ENCODE measurements at places on chromosomes 12 and 14.

DNA sequence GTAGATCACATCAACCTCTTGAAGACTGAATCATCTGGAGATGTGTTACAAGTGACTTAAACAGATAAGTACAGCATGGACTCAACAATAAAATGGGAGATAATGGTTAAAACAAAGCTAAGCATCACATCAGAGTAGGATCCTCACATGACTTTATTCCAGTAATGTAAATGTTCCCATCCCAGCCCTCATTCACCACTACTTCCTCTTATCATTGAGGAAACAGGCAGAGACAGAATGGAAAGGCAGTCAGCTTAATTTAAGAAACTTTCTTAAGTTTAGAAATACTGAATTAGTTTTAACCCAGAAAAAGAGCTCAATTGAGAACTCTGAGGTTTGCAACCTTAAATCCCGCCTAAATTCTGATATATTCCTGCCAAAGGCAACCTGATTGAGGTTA is 1.2 kb upstream of the ALG10 start:
- DNase-seq = no peak

- DNase-seq = no peak
Observed at GRCh38 chr14:53605562-53605961, 351.1 kb downstream of the BMP4 start.

- DNase-seq = no peak
Observed at GRCh38 chr12:89882792-89883191, 174.2 kb upstream of the ATP2B1 start.

GRCh38 chr12:27474344-27474743 is 27.8 kb downstream of the SMCO2 start:
- DNase-seq = no peak

DNA sequence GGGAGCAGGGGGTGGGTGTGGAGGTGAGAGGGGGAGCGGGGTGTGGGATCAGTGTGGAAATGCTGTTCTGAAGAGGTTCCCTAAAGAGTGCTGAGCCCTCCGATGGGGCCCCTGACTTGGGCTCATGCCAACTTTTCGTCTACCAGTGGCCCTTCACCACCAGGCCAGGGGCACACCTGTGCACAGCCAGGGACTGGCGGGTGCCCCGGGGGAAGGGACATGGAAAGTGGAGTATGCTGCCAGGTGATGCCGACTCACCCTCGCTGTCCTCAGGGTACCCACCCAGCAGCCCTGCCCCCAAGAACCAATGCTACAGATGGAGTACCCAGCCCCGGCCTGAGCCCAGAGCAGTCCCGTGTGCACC is 26.2 kb downstream of the AMN start:
- DNase-seq = no peak

DNA sequence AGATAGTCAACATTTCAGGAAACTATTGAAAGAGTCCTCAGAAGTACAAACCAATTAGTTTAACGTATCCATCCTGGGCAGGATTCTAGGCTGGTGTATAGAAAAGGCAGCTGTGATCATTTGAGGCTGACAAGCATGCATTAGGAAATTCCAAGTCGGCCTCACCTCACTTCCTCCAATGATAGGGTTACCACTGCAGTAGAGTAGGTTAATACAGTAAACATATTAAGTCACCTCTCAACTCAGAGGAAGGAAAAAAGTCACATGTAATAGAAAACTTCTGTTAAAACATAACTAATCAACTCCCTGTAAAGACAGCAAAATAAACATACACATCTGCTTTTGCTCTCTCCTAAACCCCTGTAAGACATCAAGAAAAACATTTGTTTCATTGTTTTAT is 33.5 kb downstream of the MED13L start:
- no peak for DNase-seq

GRCh38 chr12:68349921-68350606 is 17.9 kb upstream of the MDM1 start:
- DNase-seq = no peak

- no peak for DNase-seq
Observed at GRCh38 chr12:12686472-12686871, 9.5 kb downstream of the GPR19 start.

- DNase-seq = peak; percentile 45
Observed at GRCh38 chr14:73634011-73634833, 10.6 kb upstream of the DNAL1 start.

DNA sequence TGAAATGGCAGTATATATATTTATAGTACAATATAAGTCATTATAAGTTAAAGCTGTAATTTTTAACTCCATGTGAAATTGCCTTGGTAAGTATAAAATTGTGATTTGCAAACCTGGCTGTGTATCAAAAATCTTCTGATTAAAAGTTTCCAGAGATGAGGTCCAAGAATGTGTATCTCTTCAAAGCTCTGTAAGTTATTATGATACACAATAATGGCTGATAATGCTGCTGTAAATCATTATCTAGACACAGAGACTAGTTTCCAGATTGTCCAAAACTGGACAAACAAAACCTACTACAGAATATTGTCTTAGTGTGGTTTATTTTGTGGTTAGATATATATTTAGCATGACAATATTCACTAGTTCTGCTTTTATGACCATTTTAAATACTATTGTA is 514.8 kb downstream of the SLC6A15 start:
- DNase-seq = no peak

- peak; percentile 73 for DNase-seq
Observed at GRCh38 chr12:62813031-62813829, 121.7 kb downstream of the PPM1H start.

DNA sequence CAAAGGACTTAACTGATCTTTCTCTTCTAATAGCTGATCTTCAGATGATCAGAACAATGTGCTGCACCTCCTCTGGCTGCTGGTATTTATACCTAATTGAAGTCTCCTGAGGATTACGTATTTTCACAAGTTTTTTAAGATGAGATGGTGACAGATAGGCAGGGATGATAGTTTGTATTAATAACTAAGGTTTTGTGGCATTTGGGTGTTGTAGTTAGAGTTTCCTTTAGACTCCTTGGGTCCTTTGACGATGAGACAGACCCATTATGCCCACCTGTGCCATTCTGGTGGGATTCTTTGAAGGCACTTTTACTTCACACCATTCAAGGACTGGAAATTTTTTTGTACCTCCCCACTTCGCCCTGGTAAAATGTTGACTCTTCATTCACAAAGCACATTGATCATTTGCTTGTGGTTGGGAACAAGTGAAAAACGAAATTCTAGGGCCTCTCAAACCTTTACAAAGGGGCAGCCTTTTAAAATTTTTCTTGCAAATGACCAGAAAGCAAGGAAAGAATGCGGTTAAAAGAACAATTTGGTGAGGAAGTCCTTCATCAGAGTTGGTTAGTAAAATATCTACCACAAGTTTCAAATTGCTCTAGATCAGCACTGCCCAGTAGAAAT is at the start of gene IFNG:
TSS of gene IFNG (minus strand) at position 60 of the 624 bp plus-strand sequence. CDS start 125 bp downstream, outside the sequence.
- DNase-seq = no peak

DNA sequence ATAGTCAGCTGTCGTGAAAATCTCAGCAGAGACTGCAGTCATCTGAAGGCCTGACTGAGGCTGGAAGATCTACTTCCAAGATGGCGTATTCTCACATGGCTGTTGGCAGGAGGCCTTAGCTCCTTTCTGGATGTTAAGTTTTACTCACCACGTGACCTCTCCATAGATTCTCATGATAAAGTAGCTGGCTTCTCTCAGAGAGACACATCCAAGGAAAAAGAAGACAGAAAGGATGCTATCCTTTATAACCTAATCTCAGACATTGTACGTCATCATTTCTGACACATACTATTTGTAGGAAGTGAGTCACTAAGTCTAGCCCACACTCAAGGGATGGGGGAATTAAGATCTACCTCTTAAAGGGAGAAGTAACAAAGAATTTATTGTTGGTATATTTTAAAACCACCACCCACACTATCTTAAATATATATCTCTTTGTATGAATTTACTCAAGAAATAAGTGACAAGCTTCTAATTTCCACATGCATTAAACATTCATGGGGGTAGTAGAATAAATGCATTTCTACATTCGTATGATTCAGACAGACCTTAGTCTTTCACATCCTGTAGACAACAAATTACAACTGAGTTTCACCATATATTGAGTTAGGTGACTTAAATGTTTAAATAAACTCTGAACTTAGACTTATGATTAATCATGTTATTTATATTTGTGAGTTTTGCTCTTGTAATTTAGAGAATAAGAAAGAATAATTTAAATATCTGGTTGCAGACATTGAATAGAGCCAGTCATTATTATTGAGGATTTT is 411.0 kb downstream of the LRIG3 start:
- no peak for DNase-seq

DNA sequence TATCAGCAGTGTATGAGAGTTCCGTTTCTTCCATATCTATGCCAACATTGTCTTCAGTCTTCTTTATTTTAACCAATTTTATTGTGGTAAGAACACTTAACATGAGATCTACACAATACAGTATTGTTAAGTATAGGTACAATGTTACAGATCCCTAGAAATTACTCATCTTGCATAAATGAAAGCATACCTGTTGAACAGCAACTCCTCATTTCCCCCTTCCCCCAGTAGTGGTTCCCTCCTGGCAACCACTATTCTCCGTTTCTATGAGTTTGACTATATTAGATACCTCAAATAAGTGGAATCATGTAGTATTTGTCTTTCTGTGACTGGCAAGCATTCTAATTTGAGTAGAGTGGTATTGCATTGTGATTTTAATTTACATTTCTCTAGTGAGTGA is 150.5 kb downstream of the CRADD start:
- no peak for DNase-seq

- DNase-seq = no peak
Observed at GRCh38 chr14:26414926-26415325, 182.9 kb downstream of the NOVA1 start.

- DNase-seq = no peak
Observed at GRCh38 chr14:20632448-20632830, 9.1 kb downstream of the OR6S1 start.
